ENCODE measurements at places on chromosomes 5 and 9.

GRCh38 chr9:135567311-135567710 lies 5.8 kb downstream of the PAEP start:
- DNase-seq = no peak

GRCh38 chr5:165161204-165161603 lies 1655.8 kb downstream of the MAT2B start:
- DNase-seq = no peak

- peak; percentile 78 for DNase-seq
Observed at GRCh38 chr9:95822583-95823431, 52.7 kb upstream of the ERCC6L2 start.

- DNase-seq = peak; percentile 31
Observed at GRCh38 chr9:21965401-21965951, 28.7 kb downstream of the CDKN2A start.

- no peak for DNase-seq
Observed at GRCh38 chr5:39057734-39058133, 16.5 kb downstream of the RICTOR start.

DNA sequence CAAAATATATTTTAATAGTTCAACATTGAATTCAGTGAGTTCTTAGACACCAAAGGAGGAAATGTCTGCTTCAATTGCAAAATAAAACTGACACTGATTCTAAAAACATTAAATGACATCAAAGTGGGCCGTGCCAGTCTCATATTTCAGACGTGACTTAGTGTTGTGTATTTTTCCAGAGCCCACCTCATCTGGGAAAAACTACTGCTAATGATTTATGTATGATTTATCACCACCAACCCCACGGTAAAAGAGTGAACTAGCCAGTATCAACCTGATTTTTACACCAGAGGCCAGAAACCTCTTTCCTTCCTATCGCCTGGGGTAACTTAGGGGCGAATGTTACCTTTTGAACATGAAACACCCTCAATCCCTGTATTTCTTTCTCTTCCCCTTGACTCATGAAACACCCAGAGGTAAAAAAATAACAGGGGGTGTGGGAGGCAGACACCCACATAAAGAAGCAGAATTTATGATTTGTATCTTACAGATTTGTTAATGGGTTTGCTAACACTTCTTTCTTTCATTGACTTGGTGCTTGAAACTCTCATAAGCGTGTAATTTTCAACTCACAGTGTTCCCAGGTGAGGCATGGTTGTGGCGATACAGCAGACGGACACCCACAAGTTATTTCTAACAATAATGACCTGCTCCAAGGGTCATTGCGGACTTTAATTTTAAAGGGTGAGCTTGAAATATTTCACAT lies 56.4 kb upstream of the FANCC start:
- DNase-seq = no peak

GRCh38 chr5:33855396-33855795 lies 36.4 kb downstream of the ADAMTS12 start:
- DNase-seq = no peak

GRCh38 chr5:10661401-10661800 lies 97.5 kb downstream of the ANKRD33B start:
- DNase-seq = no peak

- DNase-seq = no peak
Observed at GRCh38 chr5:106408141-106408540, 1262.6 kb downstream of the EFNA5 start.

GRCh38 chr5:176171171-176171760 lies 67.0 kb upstream of the SIMC1 start:
- no peak for DNase-seq

DNA sequence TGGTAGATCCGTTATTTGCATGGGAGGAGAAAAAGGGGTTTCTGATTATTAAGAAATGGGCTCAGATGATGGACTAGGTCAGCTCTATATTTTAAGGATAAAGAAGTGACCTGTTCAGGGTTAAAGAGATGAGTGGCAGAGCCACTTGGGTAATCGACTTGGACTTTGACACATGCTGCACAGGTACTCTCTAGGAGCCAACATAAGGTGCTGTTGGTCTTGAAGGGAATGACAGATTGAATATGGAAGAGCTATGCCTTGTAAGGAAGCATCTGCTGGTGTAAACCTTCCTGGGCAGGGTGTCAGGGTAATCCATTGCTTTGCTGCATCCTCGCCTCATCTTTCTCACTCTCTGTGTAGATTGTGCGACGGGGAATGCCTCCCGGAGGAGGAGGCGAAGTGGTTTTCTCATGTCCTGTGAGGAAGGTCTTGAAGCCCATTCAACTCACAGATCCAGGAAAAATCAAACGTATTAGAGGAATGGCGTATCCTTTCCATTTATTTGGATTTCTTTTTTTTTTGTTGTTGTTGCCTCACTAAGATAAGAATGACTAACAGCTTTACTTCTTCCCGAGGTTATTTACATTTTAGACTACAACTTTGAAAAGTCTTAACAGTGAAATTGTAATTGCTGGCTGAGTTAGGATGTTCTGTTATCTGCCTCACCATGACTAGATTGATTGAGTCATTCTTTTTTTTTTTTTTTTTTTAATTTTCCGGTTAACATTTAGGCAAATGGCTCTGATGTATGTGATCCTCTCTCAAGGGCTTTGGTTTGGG lies 41.2 kb downstream of the RCL1 start:
- no peak for DNase-seq

GRCh38 chr5:141954194-141954593 lies 3.8 kb downstream of the PCDH12 start:
- DNase-seq = no peak

DNA sequence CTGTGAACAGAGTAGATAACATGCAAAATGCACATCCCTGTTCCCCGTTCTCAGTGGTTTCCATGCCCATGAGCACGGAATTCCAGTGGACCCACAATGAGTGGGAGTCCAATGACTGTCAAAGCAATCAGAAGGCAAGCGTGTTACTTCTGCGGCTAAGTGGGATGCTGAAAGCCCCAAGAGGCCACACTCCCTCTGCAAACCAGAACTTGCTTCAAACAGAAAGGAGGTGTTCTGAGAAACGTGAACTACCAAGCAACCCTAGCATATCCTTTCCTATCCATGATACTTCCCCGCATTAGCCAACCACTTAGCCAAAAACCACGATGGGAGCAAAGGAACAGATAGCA lies 21.7 kb upstream of the MVB12B start:
- no peak for DNase-seq

- DNase-seq = no peak
Observed at GRCh38 chr5:111072949-111073682, 1.6 kb downstream of the TSLP start.

DNA sequence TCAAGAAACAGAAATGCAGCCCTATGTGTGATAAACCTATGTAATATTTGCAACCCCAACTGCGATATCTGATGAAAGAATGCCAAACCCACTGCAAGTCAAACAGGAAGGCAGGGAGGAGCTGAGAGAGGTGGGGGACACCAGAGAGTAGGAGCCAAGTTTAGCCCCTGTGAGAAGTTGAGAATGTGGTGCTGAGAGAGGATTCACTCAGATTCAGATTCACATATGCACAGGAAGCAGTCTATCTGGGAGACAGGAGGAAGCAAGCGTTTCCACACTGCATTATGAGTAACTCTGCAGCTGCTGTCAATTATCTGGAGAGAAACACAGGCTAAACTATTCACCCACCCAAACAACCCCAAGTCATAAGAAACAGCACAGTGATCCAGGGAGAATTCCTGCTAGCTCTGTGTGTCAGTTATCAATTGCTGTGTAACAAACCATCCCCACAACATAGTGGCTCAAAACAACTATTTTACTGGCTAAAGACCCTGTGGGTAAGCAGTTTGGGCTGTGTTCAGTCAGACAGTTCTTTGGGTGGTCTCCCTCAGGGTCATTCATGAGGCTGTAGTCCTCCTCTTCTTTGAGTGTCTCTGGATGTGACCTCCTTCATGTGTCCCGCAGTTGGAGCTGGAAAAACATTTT lies 161.9 kb upstream of the RAI14 start:
- DNase-seq = peak; percentile 83

DNA sequence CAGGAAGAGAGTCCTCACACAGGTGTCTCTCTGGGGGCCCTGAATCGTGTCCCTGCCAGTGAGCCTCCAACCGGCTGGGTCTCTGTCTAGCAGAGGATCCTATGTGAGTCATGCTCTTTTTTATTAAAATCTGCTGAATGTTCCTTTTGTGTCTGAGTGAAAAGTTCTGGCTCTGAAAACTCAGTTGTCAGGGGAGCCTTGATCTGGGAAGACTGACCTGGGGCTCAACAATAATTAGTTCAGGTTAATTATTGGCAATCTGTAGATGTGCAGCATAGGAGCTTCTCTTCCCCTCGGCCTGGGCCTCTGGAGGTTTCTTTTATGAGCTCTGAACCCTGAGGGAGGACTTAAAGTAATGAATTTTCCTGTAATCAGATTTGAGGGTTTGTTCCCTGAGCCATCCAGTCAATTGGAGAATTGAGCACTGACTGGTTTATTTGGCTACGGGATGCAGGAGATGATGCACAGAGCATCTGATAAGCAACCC lies 45.2 kb downstream of the ALG2 start:
- no peak for DNase-seq

- DNase-seq = no peak
Observed at GRCh38 chr5:2761921-2762488, 10.5 kb upstream of the IRX2 start.

- DNase-seq = no peak
Observed at GRCh38 chr9:91256235-91256634, 105.5 kb downstream of the AUH start.

GRCh38 chr9:21402386-21403251 lies 6.3 kb upstream of the IFNA8 start:
- no peak for DNase-seq

DNA sequence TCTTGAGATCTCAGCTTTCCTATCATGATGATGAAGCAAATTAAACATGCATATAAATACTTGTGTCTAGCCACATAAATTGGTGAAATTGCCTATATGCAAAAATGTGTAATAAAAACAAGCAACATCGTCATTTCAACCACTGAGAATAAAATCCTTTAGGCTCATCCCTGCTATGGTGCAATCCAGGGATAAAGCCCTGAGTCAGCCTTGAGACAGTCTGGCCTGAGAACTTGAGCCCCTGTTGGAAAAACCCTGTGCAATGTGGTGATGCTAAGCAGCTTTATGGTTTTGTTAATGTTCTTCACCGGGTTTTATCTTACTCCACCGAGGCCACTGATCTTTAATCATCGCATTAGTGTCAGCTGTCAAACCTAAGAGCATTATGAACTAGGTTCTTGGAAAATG lies 170.5 kb downstream of the DCP2 start:
- peak; percentile 92 for DNase-seq

GRCh38 chr9:136326061-136326760 lies 1.1 kb upstream of the GPSM1 start:
- peak; percentile 42 for DNase-seq

DNA sequence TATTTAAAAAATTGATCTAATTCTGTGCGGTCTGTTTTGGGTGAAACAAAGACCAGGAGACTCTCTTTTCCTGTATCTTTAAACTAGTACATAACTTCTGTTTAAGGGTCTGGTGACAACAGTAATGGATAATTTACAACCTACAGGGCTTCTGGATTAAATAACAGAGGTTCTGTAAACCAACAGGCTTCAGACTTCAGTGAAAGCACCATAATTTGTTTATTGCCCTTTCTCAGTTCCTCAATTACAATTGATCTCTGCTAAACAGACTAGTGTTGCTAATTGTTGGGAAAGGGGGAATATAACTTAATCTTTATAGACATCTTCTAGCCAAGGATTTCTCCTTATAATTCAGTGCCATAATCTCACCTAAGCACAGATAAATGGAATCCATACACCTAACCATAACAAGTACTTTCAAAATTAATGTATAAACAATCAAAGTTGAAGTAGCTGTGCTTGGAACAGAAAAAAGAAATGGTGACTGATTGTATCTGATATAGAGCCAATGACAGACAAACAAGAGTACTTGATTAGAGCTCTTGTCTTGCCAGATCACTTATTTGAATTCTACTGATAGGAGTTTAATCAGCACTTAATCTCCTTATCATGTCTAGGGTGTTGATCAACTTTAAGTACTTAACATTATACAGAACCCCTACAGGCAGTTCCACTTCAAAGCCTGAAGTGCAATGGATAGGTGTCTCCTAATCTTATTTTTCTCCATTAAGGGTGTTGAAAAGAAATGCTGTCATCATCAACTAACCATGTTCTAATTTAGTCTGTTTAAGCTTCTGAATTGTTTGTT lies 536.0 kb downstream of the NR2F1-AS1 start:
- DNase-seq = no peak

DNA sequence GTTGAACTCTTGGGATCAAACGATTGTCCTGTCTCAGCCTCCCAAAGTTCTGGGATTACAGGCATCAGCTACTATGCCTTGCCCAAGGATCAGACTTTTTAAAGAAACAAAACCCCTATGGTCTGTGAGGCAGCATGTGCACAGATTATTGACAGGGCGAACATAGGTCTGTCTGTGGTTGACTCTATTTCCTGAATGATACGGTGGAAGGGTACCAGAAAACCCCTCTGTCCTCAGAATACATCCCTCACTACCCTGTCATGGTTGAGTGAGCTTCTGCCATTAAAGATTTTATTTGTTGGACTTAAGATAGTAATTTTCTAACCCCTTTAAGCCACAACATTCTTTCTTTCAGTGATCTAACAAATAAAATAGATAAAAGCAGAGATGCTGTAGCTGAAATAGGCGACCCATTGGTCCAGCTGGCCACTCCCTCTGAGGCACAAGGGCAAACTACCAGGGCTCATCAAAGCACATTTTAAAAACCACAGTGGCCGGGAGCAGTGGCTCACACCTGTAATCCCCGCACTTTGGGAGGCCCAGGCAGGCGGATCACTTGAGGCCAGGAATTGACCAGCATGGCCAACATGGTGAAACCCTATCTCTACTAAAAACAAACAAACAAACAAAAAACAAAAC lies 84.9 kb upstream of the ANKRD55 start:
- no peak for DNase-seq

- DNase-seq = no peak
Observed at GRCh38 chr5:110255194-110255593, 471.3 kb downstream of the TMEM232 start.

DNA sequence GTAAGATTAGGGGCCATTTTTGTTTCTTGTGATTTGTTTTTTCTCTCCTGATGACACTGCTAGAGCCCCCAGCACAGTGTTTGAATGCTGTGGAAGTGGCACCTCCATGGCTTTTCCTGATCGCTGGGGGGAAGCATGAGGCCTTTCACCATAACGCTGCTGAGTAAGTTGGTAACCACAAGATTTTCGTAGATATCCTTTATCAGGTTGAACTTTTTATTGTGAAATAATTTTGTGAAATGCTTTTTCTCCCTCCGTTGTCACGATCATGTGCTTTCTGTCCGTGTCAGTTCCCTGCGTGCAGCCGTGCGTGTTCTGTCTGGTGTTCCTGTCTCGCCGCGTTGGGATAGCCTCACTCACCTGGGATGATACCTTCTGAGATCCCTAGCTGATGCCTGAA lies 59.4 kb downstream of the EHMT1 start:
- no peak for DNase-seq

DNA sequence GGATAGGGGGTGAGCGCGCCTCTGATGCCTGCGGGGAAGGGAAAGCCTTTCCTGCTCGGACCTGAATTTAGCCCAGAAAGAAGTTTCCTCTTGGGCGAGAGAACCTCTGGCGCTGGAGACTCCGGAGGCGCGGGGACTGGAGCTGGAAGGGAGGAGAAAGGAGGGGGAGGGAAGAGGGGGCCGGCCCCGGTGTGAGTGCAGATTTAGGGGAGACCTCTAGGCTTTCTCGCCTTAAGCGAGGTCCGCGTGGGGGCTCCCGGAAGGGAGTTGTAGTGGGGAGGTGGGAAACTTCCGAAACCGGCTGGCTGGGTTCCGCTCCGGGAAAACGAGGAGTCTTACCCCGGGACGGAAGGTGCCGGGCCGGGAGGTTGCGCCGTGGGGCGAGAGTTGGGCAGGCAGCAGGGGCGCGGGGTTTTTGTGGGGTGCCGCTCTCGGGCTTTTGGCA lies 1.3 kb downstream of the PCSK5 start:
- DNase-seq = no peak

All from fibroblast of skin of left quadriceps (primary cell).